Ureter (tissue), 1 donor: ENCODE measurements at places on chromosomes 3 and 15.

DNA sequence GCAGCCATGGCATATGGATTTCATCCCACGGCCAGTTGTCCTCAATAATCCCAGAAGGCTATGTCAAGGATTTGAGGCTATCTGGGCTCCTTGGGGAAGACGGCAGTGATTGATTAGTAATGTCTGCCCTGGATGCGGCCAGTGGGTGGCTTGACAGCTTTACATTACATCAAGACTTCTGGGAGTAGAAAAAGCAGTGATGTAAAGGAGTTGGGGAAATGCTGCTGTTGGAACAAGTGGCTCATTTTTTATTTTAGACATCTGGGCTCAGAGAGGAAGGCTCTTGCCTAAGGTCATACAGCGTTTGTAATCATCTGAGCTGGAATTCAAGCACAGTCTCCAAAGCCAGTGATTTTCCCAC lies 94.1 kb downstream of the FLNB start:
- DNase-seq, result no peak

DNA sequence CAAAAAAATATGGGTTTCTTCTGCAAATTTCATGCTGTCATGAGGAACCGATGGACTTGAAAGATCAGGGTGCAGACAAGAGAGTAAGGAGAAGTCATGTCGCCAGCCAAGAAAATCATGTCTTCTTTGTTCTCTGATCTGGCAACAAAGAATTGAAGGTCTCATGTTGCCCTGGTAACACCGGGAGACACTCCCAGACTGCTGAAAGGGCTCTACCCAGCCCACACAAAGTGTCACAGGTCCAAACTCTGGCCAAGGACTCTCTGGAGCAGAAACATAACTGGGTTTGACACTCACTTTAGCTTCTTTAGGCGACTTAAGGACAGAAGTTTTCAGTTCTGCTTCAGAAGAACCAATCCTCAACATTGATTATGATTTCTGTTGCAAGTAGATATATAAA lies 42.9 kb downstream of the SIDT1 start:
- DNase-seq, result no peak

- no peak for DNase-seq
Observed at GRCh38 chr3:162285259-162285658, 788.7 kb downstream of the OTOL1 start.

GRCh38 chr3:29751647-29752314 lies 470.9 kb downstream of the RBMS3 start:
- no peak for DNase-seq

GRCh38 chr3:127908202-127908601 lies 6.8 kb upstream of the KBTBD12 start:
- DNase-seq, result no peak

- no peak for DNase-seq
Observed at GRCh38 chr3:114362815-114363214, 69.0 kb downstream of the TIGIT start.

DNA sequence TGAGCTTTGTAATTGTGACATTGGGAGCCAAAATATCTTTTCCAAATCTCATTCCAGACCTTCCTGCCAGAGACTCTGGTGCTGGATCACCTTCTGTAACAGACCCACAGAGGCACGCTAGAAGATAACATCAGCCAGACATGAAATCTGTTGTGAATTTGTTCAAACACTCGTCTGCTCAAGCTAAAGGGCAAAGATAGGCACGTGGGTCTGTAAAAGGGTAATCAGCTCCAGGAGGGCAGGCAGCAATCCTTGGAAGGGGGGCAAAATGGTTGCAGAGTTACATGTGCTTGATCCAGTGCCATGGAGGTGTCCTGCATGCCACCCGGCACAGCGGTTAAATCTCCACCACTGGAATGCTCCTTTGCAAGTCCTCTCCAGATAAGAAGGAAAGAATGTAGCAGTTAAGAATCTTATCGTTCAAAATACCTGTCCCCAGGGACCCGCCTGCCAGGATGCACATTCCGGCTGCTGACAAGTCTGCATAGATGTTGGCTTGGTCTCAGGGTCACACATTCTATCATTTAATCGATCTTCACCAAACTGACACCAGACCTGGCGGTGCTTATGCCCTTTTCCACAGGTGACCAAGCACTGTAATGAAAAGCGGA lies 74.8 kb downstream of the ADAMTS9 start:
- no peak for DNase-seq

DNA sequence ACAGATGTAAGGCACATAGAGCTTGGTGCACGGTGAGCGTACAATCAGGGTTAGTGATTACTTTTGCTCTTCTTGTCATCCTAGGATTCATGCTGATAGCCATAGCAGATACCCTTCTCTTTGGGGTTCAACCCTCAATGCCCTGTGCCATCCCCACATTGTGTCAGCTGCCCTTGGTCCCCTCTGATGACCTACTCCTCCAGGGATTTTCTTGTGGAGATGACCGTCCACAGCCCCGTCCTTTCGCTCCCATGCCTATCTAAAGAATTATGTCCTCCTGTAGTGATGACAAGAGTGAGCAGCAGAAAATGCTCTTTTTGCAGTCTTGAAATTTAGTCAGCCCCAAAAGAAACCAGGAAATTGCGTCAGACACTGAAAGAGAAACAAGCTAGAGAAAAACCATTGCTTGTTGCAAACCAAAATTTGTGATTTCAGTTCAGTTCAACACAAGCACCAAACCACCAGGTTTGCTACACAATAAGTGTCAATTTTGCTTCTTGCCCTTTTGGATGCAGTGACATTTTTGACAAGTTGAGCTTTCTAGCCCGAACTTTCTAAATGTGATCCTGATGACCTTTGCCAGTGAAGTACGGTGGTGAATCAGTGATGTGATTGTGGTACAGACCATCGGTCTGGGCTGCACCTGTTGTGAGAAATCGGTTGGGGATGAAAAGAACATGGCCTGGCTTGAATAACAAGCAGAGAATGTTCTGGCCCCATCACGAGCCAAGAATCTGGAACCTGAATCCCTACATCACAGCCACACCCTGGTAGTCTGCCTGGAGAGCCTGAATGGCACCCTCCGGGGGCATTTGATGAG lies 41.3 kb downstream of the CMTM7 start:
- DNase-seq, result no peak

DNA sequence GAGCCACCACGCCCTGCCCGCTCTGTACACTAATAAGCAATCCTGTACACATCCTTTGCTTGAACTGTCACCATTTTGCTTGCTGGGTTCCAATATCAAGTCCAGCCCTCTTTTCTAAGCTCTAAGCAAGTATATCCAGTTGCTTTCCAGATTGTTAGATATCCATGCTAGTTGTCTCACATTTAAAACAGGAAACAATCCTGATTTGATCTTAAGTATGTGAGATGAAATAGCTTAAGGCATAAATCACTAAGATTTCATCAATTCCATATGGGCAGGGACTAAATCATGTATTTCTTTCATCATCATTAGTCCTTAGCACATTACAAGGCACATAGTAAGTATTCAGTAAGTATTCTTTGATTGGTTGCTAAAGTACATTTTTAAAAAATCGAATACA lies 16.2 kb downstream of the ATP11B start:
- DNase-seq, result no peak

DNA sequence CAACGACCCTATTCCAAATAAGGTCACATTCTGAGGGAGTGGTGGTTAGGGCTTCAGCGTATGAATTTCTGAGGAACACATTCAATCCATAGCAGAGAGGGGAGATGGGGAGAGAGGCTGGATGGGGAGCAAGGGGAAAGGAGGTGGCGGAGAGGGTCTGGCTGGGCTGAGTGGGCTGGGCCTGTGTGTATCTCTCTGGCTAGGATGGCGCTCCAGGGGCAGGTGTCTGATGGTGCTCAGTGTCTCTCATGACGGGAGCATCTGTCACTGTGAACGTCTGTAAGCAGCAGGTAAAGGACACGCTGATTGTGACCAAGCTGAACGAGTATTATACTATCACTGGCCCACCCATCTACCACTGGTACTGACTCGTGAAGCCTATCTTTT lies 159.6 kb downstream of the XXYLT1 start:
- no peak for DNase-seq

DNA sequence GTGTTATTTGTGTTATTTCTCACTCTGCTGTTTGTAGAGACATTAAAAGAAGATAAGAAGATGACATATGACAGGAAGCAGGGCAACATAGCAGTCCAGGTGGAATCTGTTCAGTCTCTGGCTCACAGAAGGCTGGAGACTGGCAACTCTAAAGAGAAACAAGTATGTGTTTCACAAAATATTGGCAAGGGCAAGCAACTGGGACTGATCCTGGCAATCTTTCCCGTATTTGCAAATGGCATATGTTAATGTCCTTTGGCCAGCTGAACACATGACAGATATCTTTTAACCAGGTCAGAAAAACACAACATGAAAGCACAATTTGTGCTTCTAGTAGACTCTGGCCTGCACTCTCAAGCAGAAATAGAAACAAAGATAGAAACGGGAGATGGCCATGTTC lies 1354.1 kb upstream of the EPHA6 start:
- DNase-seq, result no peak

GRCh38 chr3:52527039-52527731 lies 6.5 kb downstream of the NT5DC2 start:
- DNase-seq, result no peak

DNA sequence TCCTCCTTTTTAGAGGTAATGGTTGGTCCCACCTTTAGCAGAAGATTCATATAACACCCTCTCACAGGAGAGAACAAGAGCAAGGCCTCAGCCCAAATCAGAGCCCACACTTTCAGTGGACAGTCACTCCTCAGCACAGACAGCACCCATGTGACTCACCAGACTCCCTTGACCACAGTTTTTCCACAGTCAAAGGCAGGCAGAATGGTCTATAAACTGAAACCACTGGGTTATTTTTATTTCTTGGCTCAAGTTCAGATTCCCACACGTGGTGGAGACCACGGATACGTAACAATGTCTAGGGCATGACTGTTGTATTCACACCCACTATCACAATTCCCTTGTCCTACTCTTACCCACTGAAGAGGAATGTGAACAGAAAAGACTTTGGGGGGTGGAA lies 237.8 kb upstream of the UBE2E1 start:
- no peak for DNase-seq

DNA sequence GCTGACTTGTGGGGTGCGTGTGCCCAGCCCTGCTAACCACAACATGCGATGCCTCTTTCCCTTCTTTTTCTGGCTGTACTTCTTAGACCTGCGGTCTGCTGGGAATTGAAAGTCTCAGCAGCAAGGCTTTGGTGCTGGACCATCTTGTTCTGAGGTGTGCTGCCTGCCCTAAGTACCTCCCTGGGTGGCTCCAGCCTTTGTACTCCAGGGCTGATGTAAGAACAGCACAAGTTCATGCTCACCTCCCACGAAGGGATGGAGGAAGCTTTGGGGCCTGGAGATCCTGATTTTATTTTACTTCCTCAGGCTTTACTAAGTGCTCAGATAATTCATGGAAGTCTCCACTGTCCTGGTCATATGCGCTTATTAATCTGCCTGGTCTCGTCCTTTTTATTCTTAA lies 28.9 kb downstream of the FAM43A start:
- no peak for DNase-seq

DNA sequence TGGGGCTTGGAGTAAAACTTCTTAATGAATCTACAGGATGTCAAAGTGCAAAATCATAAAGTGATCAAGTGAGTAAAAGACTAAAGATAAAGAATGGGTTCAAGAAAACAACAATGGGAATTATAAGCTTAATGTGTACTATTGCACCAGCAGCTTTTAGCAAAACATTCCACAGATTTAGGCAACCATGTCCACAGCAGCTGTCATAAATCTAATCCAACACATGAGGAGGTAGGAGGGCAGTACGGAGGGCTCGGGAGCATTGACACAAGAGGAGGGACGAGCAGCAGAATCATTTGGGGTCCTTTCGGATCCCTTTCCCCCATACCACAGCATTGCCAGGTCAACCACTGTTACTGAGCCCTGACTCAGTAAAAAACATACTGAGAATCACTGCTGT lies 464.3 kb upstream of the WNT5A start:
- no peak for DNase-seq

GRCh38 chr15:60652245-60652644 lies 173.3 kb upstream of the ICE2 start:
- DNase-seq, result no peak

DNA sequence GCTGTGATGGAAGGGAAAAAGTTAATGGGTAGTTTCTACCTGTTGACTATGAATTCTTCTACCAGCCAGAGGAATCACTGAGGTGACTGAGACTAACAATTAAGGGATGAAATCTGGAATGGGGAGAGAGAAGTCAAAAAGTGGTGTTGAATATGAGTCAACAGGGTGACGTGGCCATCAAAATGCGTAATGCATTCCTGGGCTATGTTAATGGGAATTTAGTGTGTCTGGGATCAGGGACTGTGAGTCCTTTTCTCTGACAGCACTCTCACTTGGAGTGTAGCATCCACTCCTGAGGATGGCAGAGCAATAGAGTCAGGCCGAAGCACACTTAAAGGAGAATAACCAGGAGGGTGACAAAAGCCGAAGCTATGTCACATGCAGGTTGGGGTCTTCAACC lies 60.4 kb downstream of the MESD start:
- no peak for DNase-seq

DNA sequence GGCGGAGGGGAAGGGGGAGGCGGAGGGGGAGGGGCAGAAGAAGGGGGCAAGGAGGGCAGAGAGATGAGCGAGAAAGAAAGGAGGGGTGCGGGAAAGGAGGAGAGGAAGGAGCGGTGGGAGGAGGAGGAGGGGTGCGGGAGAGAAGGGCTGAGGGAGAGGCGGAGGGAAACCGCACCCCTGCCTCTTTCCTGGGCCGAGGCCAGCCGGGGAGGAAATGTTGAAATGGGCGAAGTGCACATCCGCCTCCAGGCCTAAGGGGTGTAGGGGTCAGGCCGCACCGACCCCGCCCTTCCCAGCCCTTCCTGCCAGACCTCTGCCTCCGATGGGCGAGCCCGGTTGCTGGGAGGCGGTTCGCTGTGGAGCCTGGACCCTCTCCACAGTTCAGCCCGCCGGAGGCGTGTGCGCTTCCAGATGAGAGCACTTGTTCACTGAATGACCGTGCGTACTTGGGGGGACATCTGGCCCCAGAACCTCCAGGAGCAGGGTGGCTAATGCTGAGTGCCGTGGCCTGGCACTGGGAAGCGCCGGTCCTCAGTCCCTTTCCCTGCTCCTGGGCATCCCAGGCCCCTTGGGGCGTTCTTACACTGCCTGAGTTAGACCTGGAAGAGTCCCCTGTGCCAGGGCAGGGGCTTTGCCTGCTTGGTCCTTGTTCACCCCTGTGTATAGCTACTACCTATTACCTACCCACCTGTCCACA lies 110.3 kb upstream of the KLF13 start:
- peak; percentile 92 for DNase-seq

GRCh38 chr3:189353988-189354889 lies 182.5 kb downstream of the TPRG1 start:
- DNase-seq, result no peak

GRCh38 chr3:171459942-171460724 lies at the start of gene TNIK:
Gene TNIK, minus strand, starts transcription at chr3:171460405. Its CDS starts 342 bp downstream, at chr3:171460063.
- DNase-seq, result peak; percentile 93
